Hematopoietic multipotent progenitor cell treated with erythropoietin and hydrocortisone succinate and interleukin-3 and kit ligand, for 6 days (in vitro differentiated cells): ENCODE measurements at places on chromosomes 5 and 9.

DNA sequence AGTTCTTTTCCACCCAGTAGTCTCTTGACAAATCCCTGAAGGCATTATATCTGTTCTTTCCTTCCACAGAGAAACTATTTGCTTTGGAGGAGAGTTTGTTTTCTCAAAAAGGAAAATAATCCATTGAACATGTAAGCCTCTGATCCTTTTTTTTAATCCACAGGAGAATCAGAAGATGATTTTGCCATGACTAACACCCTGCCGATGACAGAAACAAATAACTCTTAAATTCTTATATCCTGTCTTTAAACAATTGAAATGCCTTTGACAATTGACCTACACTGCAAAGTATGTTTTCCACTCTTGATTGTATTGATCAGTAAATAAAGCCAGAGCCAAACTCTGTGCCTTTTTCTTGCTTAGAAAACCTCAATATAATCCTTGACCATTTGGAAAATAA lies 666.4 kb upstream of the CTNND2 start:
- no peak for DNase-seq

- DNase-seq = no peak
These were observed 8.0 kb upstream of the NSMF start for GRCh38 chr9:137467161-137467581.

DNA sequence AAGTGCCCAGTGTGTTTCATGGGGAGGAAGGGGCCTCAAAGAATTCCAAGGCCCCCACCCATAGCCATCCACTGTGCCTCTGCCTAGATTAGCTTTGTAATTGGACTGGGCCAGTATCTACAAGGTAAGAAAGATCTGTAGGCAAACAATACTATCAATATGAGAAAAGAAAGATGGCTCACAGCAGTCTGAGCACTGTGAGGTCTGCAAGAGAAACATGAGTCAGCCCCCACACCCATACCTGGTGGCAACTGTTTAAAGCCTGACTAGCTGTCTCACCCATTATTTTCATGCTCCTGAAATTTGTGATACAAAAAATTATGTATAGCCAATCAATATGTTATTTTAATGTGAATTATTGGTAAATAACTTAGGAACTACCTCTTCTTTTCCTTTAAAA lies 10.0 kb upstream of the ZNF483 start:
- DNase-seq = no peak

GRCh38 chr5:122967625-122968024 lies 68.9 kb downstream of the PPIC start:
- DNase-seq = no peak

DNA sequence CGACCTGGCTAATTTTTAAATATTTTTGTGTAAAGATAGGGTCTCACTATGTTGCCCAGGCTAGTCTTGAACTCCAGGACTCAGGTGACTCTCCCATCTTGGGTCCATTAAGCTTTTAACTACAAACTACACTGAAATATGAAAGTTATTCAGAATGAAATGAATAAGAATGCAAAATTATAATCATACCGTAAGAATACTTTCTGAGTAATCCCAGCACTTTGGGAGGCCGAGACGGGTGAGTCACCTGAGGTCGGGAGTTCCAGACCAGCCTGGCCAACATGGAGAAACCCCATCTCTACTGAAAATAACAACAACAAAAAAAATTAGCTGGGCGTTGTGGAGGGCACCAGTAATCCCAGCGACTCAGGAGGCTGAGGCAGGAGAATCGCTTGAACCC lies 1.1 kb upstream of the ORM1 start:
- DNase-seq = no peak
